ENCODE measurements at places on chromosomes 3 and 15.

- DNase-seq, result no peak
Observed at GRCh38 chr3:189143321-189143720, 28.4 kb upstream of the TPRG1 start.

- no peak for DNase-seq
Observed at GRCh38 chr3:152193673-152194267, 75.0 kb upstream of the MBNL1 start.

- DNase-seq, result peak; percentile 19
Observed at GRCh38 chr15:39804026-39804425, 21.4 kb upstream of the FSIP1 start.

- DNase-seq, result no peak
Observed at GRCh38 chr3:73314151-73314951, 252.9 kb downstream of the EBLN2 start.

DNA sequence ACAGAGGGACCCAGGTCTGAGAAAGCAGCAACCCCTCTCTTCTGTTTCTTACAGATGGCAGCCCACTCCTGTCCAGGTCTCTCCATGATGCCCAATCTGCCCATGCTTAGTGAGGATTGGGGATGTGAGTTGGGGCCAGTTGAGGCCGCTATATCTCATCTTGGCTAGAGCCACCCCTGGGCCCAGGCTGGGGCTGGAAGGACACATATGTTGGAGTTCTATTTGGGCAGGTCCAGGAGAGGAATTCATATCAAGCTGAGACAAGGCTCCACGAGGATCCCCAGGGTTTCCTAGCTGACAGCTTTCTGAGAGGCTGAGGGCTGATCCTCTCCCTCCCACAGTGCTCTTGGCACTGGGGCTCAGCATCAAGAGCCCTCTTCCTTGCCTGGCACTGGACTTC, 11.4 kb downstream of the TGM5 start:
- no peak for DNase-seq

DNA sequence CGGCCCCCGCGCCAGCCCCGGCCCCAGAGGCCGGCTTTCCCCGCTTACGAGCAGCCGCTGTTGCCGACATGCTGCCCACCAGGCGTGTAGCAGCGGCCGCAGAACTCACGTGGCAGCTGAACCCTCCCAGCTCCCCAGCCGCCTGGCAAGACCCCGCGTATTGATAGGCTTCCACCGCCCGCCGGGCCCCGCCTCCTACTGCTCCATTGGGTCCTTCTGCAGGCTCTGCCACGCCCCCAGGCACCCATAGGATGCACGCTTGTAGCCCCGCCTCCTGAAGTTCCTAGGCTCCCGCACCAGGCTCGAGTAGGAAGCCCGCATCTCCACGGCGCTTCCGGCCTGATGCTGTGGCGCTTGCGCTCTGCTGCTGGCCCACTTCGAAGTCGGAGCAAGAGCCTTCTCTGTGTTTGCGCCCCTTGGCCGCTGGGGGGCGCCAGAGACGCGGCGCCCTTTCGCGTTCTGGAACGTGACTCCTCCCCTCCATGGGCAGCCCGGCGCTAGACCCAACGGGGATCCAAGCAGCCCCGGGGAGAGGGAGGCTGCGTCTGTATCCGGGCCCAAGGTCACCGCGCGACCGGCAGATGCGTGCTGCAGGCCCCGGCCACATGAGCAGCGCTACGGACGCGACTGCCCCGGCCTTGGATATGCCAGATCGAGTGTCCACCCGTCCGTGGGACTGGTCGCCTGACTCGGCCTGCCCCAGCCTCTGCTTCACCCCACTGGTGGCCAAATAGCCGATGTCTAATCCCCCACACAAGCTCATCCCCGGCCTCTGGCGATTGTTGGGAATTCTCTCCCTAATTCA, at the start of the genes PARP3 and RRP9:
PARP3 (plus strand) TSS at position 566 of the 805 bp plus-strand sequence. CDS start 993 bp downstream, outside the sequence.
RRP9 (minus strand) TSS at position 107 of the 805 bp plus-strand sequence; CDS start at position 70, 37 bp downstream.
- peak; percentile 99 for DNase-seq

- no peak for DNase-seq
Observed at GRCh38 chr15:67925182-67925581, 85.3 kb upstream of the RNU6-1 start.

DNA sequence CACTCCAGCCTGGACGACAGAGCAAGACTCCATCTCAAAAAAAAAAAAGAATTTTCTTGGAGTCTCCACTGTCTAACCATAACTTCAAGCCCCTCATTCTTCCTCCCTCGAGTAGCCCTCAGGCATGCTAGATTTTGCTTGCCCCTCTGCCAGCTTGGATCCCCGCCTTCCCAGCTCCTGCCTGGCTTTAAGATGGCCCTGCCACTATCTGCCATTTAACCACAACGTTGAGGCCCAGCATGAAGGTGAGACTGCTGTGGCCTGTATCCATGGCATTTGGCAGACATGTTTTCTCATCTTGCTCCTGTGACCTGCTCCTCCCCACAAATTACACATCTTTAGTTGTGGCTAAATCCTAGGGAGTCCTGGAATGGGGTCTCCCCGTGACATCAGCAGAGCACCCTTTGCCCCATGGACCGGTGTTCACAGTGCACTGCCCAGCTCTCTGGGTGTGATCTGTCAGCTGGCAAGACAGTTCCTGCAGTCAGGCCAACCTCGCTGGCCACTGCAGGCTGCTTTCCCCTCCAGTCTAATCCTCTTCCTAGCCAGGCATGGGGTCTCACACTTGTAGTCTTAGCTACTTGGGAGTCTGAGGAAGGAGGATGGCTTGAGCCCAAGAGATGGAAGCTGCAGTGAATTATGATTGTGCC, 10.4 kb downstream of the VPS18 start:
- no peak for DNase-seq

GRCh38 chr15:81387621-81388435, 13.8 kb upstream of the TMC3 start:
- DNase-seq, result no peak

- no peak for DNase-seq
Observed at GRCh38 chr3:54349691-54350090, 227.3 kb downstream of the CACNA2D3 start.

- DNase-seq, result no peak
Observed at GRCh38 chr3:128683957-128684356, 33.3 kb upstream of the RPN1 start.

- no peak for DNase-seq
Observed at GRCh38 chr3:192090586-192090985, 629.6 kb downstream of the PYDC2 start.

DNA sequence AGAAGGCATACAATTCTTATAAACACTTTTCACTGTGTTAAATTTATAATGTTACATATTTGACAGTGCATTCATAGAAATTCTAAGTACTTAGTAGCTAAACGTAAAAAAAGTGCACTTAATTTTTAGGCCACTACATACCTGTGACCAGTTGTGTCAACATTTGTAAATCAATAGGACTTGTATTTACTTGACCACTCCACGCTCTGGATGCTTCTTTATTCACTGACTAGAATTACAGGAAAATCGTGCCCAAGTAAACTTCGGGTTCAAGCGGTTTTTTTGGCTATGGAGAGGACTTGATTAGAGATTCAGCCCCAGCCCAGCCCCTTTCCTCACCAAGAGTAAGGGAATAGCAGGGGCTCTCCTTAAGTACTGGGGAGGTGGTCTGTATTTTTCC, 21.8 kb downstream of the WDR53 start:
- no peak for DNase-seq

- DNase-seq, result peak; percentile 29
Observed at GRCh38 chr3:10992017-10992942, at the start of gene SLC6A1. TSS of gene SLC6A1 (plus strand) at chr3:10992748. CDS start at chr3:11017212, 24,464 bp downstream.

GRCh38 chr15:84737005-84737404, 11.4 kb upstream of the ZNF592 start:
- no peak for DNase-seq

GRCh38 chr3:31876331-31876730, 104.7 kb downstream of the OSBPL10 start:
- DNase-seq, result no peak

GRCh38 chr3:56012721-56013120, 455.5 kb downstream of the ERC2 start:
- DNase-seq, result no peak

DNA sequence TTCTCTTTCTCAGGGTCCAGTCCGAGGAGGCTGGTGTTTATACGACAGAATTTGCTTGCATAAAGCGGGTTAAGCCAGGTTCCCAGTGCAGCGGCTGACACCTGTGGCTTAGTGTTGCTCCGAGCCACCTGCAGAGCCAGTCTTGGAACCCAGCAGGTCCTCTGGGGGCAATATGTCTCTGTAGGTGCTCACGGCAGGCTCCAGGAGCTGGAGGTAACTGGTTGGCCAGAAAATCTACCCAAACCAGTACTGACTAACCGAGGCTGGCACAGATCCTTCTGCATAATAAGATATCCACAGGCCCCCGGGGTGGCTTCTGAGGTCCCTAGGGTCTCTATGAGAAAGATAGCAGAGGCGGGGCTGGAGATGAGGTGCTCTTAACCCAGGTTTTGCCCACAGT, 3.2 kb downstream of the MGLL start:
- DNase-seq, result no peak

DNA sequence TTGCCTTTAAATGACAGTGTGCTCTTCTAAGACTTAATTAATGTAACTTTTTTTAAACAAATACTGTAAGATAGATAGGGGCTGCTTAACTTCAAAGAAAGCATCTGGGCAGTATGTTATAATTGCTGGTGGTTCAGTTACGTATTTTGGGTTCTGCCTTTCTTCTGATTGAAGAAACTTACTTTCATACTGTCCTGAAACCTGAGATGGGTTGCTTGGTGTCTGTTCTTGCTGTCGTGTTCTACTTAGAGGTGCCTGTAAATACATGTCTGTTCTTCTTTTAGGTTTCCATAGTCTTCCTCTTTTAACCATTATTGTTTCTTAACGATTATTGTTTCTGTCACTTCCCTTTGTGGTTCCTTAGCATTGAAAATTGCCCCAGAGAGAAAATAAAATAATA, 297.7 kb upstream of the CHRM5 start:
- DNase-seq, result no peak

DNA sequence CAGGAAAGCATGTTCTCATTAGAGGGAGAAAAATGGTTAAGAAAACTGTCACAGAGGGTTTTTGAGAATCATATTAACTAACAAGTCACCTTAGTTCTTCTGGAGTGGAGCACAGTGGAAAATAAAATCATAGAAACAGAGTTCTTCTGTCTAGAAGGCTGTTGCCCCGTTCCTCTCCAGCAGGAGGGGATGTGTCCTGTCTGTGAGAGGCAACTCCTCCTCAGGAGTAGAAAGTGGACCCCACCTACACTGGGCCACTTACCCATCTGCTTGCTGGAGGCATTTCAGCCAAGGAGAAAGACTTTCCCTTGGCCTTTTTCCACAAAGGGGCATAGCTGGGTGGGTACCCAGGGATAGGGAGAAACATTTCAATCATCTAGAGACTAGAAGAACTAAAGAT, 106.6 kb downstream of the SSR3 start:
- peak; percentile 64 for DNase-seq

DNA sequence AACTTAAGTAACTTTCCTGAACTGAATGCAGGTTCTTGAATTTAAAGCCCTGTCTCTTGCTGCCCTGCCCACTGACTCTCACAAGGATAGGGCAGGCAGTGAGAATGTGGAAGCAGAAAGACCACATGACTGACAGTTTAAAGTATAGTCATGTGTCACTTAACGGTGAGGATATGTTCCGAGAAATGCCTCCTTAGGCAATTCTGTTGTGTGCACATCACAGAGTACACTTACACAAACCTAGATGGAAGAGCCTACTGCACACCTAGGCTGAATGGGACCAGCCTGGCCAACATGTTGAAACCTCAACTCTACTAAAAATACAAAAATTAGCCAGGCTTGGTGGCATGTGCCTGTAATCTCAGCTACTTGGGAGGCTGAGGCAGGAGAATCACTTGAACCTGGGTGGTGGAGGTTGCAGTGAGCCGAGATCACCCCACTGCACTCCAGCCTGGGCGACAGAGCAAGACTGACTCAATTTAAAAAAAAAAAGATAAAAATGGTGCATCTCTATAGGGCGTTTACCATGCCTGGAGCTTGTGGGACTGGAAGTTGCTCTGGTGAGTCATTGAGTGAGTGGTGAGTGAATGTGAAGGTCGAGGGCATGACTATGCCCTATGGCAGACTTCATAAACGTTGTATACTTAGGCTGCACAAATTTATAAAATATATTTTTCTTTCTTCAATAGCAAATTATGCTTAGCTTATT, 18.9 kb upstream of the COPG1 start:
- peak; percentile 62 for DNase-seq

DNA sequence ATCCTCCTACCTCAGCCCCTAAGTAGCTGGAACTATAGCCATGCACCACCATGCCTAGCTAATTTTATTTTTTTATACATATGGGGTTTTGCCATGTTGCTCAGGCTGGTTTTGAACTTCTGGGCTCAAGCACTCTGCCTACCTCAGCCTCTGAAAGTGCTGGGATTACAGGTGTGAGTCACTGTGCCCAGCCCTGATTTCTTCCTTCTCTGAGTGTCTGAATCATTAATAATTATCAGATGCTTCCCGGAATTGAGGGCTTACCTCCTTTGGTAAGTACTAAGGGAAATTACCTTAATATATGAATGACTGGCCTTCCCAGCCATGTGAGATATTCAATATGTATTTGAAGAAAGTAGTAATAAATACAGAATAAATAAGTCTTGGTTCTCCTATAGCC, 7.2 kb downstream of the CLPX start:
- DNase-seq, result no peak

DNA sequence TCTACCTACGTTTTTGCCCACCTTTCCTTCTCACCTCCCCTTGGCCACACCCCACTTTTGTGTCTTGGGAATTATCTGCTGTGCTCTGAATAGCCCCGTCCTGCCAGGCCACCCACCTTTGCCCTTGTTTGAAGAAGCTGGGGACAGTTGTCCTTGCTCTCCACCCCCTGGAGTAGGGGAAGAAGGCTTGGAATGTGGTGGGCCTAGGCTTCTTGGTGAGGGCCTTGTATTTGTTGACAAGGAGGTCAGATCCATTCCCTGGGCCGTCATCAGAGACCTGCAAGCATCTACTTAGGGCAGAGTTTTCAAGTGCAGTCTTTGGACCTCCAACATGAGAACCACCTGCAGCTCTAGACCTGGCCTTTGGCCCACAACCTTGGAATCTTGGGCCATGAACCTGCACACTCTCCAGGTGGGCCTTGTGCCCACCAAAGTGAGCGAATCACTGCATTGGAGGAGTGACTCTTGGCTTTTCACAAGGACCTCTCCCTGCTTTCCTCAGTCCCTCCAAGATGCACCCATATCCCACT, 160.6 kb downstream of the APBA2 start:
- no peak for DNase-seq

DNA sequence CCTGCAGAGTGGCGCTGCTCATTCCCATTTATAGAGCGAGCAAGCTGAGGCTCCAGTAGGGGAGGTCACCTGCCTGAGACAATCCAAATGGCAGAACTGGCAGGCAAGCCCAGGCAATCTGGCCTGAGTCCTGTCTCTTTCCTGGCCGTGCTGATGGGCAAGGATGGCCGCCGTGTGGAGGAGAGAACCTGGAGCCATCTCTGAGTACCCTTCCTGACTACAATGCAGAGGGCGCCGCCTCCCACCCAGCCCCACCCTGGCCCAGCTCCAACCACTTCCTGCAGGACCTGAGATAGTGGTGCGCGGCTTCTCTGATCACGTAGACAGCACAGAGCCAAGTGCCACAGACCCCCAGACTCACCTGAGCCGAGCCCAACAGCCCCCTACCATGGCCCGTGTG, 7.0 kb downstream of the TLR9 start:
- no peak for DNase-seq

- peak; percentile 81 for DNase-seq
Observed at GRCh38 chr3:148955544-148956346, 35.6 kb upstream of the GYG1 start.

Measured in AG20443 (cell line).